ENCODE measurements at places on chromosomes 3 and 15.

- no peak for DNase-seq
Measured at GRCh38 chr3:124592658-124593441, 137.4 kb upstream of the UMPS start.

GRCh38 chr3:117036259-117036799 lies 326.8 kb downstream of the TUSC7 start:
- peak; percentile 62 for DNase-seq

GRCh38 chr3:48256557-48256956 lies 15.7 kb downstream of the ZNF589 start:
- no peak for DNase-seq

GRCh38 chr3:12638105-12638504 lies 25.8 kb downstream of the RAF1 start:
- no peak for DNase-seq

DNA sequence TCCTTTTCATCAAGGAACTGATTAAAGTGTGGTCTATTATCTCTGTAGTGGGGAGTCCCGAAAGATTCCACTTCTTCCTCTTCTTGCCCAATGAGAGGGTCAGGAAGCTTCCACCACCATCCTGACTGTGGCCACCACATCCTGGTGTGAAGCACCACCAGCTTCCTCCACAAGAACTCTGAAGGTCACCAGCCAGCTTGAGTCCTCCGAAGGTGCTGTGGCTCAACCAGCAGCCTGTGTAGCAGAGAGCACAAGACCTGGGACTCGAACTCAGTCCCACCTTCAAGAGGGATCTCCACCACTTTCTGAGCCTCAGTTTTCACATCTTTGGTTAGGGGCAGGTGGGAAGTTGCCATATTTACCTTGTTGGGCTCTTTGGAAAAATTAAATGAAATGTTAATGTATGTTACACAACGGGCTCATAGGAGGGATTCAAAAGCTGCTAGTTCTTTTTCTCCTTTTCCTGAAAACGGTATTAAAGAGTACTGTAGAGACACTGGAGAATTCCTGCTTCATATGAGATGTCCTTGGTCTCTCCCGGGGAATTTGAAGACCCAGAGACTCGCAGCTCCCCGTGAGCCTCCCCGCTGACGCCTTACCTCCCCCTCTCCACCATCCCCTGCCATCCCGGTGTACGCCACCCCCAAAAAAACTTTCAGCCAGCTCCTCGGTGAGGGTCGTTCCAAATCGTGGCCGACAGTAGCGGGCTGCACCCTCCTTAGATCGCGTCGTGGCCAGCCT lies 816 bp upstream of the ACAN start:
- no peak for DNase-seq

- no peak for DNase-seq
Measured at GRCh38 chr15:75655931-75656330, 8.2 kb downstream of the SNX33 start.
